ENCODE measurements at places on chromosomes 13 and 19.

DNA sequence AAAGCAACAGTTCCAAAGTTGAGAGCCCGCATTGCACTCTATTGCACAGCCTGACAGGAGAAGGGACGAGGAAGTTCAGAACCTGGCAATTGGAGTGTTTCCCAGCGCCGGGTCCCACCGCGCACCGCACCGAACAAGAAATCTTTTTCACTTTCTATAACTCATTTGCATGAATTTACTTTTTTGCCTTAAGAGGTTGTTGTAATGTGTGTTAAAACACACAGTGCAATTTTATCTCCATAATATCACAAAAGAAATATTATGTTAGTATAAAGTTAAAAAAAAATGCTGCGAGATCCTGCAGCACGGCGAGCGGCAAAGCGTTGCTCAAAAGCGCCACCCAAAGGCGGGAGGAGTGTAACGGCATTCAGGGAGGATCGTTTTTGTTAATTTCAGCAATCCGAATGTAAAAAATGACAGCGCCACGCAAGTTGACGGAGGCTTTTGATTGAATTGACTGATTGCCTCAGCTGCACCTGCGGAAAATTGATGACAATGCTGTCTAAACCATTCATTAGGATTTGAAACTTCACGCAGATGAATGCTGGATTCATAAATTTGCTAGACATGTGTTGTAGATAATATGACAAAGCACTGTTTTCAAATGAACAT, 303.6 kb upstream of the ZNF507 start:
- H3K27ac ChIP-seq: no peak overlapping the region
- DNase-seq: no peak
- H3K27me3 ChIP-seq: no peaks in the 10 kb centered on the region
- no peaks in the 10 kb centered on the region for H3K36me3 ChIP-seq

- peaks cover 44% of the 10 kb centered on the region for H3K4me1 ChIP-seq
- no peaks in the 10 kb centered on the region for H3K27me3 ChIP-seq
- peak overlapping the region; percentile 5 for H3K4me3 ChIP-seq
These were observed 171.9 kb downstream of the FOXO1 start for GRCh38 chr13:40494513-40494912.

DNA sequence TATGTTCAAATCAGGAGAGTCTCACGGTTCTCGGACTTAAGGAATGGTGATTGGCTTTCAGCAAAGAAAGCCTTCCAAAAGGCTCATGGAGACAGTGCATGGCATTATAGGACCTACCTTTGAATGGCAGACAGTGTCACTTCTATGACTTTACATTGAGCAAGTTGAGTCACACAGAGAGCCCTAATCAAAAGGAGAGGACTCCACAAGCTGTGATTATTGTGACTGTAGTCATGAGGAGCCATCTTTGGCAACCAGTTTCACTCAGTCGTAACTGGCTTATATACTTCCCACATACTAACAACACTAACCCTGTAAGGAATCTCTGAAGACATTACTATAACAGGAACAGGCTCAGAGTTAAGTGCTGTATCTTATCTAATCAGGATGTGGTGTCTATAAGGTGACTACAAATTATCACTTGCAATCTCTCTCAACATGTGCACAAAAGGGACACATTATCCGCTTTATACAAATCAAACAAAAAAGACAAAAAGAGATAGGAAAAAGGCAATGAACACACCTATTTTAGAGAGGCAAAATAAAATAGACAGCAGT, 6.1 kb downstream of the LGALS14 start:
- peaks cover 13% of the 10 kb centered on the region for H3K4me1 ChIP-seq
- H3K4me3 ChIP-seq: no peak overlapping the region
- H3K27me3 ChIP-seq: no peaks in the 10 kb centered on the region
- no peak for DNase-seq
- no peaks in the 10 kb centered on the region for H3K36me3 ChIP-seq

DNA sequence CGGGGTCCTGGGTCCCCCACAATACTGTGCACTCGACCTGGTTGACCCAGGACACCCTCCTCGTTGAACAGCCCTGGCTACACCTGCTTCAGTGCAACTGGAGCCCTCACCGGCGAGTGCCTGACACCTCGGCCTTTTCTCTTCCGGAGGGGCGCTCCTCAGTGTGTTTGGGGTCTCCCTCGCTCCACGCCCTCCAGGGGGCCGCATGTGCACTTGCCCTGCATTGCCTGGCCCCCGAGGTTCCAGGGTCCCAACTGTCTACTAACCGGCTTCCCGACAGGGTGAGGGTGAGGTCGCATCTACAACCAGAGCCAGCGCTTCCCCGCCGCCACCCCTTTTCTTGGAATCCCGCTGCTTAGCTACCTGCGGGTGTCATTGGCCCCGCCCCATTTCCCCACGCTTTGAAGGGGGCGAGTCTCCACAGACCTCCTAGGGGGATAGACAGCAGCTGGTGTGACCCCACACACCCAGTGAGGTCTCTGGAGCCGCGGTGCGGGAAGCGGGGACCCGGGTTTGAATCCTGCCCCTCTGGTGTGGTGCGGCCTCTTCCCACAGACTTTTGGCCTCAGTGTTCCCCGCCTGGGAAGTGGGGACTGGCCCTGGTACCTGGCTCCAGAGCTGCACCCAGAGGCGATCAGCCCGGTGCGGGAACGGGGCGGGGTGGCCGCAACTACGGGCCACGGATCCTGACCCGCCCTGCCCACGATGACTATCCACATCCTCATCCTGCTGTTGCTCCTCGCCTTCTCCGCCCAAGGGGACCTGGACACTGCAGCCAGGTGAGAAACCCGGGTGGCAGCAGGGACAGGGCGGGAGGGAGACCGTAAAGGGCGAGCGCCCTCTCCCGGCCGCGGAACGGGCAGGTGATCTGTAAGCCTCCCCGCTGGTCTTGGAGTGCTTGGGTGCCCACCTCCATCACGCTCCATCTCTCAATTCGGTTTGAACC, at the start of gene ADM5:
Gene ADM5, plus strand, starts transcription at position 462 of the 946 bp plus-strand sequence. Its CDS starts 244 bp downstream, at position 706.
- no peak within 1 kb of the TSS for H3K27ac ChIP-seq
- peaks cover 29% of the 10 kb centered on the region for H3K36me3 ChIP-seq
- peaks cover 28% of the 10 kb centered on the region for H3K4me1 ChIP-seq
- DNase-seq: no peak
- H3K27me3 ChIP-seq: peaks cover 8% of the 10 kb centered on the region

DNA sequence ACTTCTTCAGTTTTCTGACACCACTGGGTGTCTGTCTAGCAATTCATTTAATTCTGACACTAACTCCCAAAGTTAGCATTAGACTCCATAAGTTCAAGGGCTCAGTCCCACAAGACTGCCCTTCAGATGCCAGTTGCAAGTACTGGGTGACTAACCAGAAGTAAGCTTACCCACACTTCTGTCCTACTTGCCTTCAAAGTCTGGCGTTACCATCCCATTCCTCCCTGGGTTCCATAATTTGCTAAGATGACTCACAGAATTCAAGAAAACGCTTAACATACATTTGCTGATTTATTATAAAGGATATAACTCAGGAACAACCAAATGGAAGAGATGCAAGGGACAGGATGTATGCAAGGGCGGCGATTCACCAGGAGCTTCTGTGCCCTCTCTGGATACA, 45.5 kb upstream of the NPAS1 start:
- no peak overlapping the region for H3K27ac ChIP-seq
- H3K4me1 ChIP-seq: no peaks in the 10 kb centered on the region
- no peaks in the 10 kb centered on the region for H3K27me3 ChIP-seq
- H3K4me3 ChIP-seq: no peak overlapping the region
- DNase-seq: no peak

DNA sequence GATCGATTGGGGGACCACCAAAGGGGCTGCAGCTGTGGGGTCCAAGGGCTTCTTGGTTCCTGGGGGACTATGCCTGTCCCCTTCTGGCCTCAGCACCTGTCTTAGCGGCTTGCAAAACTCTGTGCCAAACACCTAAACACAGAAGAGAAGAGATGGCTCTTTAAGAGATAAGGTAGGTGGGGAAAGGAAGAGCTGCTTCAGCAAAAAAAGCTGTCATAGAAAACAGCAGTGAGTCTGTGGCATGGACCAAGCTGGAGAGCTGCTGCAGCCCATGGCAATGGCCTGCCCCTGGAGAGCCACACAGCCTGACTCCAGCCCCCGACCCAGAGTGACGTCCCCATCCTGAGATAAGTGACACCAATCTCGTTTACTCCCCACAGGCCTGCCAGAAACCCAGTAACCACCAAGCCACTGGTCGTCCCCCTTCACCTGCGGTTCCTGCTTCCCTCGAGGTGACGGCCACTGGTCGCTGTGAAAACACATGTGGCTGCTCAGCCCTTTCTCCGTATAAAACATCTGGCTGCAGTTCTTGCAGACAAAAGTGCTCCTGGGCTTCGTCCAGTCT, 25.0 kb upstream of the NAPA start:
- no peak overlapping the region for H3K27ac ChIP-seq
- peaks cover 7% of the 10 kb centered on the region for H3K4me1 ChIP-seq
- no peak overlapping the region for H3K4me3 ChIP-seq
- H3K36me3 ChIP-seq: no peaks in the 10 kb centered on the region

GRCh38 chr19:46944918-46945628, 74.6 kb upstream of the NPAS1 start:
- peaks cover 3% of the 10 kb centered on the region for H3K36me3 ChIP-seq
- no peak overlapping the region for H3K4me3 ChIP-seq
- DNase-seq: no peak
- no peaks in the 10 kb centered on the region for H3K27me3 ChIP-seq

DNA sequence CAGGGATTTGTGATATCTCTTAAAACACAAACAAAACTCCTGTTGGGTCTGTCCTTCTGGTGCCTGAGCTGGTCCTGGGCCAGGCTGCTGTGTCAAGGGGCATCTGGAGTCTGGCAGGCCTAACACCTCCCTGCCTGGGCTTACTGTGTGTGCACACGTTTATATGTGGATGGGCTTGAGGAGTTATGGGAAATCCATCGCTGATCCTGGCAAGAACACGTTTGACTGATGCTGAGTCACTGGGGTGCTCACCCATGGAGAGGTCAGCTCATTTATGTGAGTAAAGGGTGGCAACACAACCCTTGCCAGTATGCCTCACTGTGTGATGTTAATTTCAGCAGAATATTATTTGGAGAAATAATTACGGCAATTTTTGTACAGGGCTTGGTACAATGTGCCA, 44.5 kb upstream of the PCDH8 start:
- DNase-seq: no peak
- no peak overlapping the region for H3K27ac ChIP-seq
- H3K36me3 ChIP-seq: no peaks in the 10 kb centered on the region
- H3K27me3 ChIP-seq: no peaks in the 10 kb centered on the region
- H3K4me3 ChIP-seq: no peak overlapping the region
- H3K4me1 ChIP-seq: no peaks in the 10 kb centered on the region

DNA sequence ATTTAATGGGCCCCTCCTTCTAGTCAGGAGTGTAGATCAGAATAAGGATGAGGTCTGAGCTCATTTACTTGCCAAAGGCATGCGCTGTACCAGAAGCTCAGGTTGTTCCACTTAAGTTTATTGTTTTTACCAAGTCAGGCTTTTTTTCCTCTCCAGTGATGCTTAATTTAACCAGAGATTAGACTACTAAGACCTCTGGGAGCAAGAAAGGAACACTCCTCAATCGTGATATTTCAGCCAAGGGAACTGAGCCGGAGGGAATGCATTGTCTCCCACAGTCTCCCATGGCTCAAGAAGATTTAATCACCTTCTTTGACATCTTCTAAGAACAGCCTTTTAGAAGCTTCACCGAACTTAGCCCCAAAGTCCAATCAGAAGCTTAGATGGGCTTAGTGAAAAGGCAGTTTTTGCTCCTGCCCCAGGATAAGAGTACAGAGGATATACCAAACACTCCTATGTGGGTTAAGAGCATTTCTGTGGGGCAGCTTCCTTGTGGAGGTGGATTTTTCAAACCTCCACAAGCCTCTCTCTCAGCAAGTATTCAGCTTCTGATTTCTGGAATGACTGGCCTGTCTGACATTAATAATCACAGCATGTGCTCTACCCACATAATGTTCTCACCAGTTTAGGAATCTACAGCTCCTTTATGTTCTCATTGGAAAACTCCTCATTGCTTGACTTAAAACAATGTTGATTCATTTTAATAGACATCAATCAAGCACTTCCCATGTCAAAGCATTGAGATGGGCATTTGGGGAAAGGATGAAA, 322.7 kb downstream of the SUCLA2 start:
- no peak overlapping the region for H3K4me3 ChIP-seq
- H3K36me3 ChIP-seq: no peaks in the 10 kb centered on the region
- no peak for DNase-seq
- H3K27ac ChIP-seq: no peak overlapping the region
- no peaks in the 10 kb centered on the region for H3K27me3 ChIP-seq

GRCh38 chr13:43222086-43222485, 198.7 kb downstream of the DNAJC15 start:
- H3K4me1 ChIP-seq: no peaks in the 10 kb centered on the region
- no peak for DNase-seq
- no peak overlapping the region for H3K27ac ChIP-seq
- H3K27me3 ChIP-seq: no peaks in the 10 kb centered on the region
- no peaks in the 10 kb centered on the region for H3K36me3 ChIP-seq

GRCh38 chr19:3880471-3881271, at the start of gene ATCAY:
Gene ATCAY, plus strand, starts transcription at chr19:3880685. Its CDS starts 5,083 bp downstream, at chr19:3885768.
- peaks cover 6% of the 10 kb centered on the region for H3K4me1 ChIP-seq
- no peak within 1 kb of the TSS for H3K4me3 ChIP-seq
- H3K36me3 ChIP-seq: no peaks in the 10 kb centered on the region
- no peak for DNase-seq
- peaks cover 26% of the 10 kb centered on the region for H3K27me3 ChIP-seq
- no peak within 1 kb of the TSS for H3K27ac ChIP-seq

GRCh38 chr19:33804021-33804799, 7.5 kb downstream of the KCTD15 start:
- DNase-seq: no peak
- no peak overlapping the region for H3K27ac ChIP-seq
- H3K4me3 ChIP-seq: no peak overlapping the region
- no peaks in the 10 kb centered on the region for H3K36me3 ChIP-seq
- H3K27me3 ChIP-seq: no peaks in the 10 kb centered on the region

GRCh38 chr19:7636317-7636690, 606 bp upstream of the STXBP2 start:
- H3K27ac ChIP-seq: peak overlapping the region; percentile 81
- H3K4me3 ChIP-seq: peak overlapping the region; percentile 2
- peaks cover 18% of the 10 kb centered on the region for H3K4me1 ChIP-seq
- DNase-seq: no peak
- no peaks in the 10 kb centered on the region for H3K27me3 ChIP-seq

GRCh38 chr13:93552596-93552995, 326.0 kb downstream of the GPC6 start:
- H3K36me3 ChIP-seq: no peaks in the 10 kb centered on the region
- no peaks in the 10 kb centered on the region for H3K4me1 ChIP-seq
- no peak overlapping the region for H3K4me3 ChIP-seq
- DNase-seq: no peak
- no peak overlapping the region for H3K27ac ChIP-seq

- H3K27me3 ChIP-seq: no peaks in the 10 kb centered on the region
- no peak overlapping the region for H3K27ac ChIP-seq
- H3K4me3 ChIP-seq: no peak overlapping the region
- DNase-seq: no peak
These were observed 128.2 kb upstream of the ARGLU1 start for GRCh38 chr13:106696140-106696539.

Data from effector memory CD4-positive, alpha-beta T cell (primary cell).